Heart right ventricle (tissue), 16 donors: ENCODE measurements at places on chromosomes 3 and 15. TPM values are rescaled to one million over a fixed set of nuclear protein-coding genes. Genes with fewer than 3 reads are reported as not detected.

- no peaks in the 10 kb centered on the region for H3K27me3 ChIP-seq
- no peaks in the 10 kb centered on the region for H3K36me3 ChIP-seq
Measured at GRCh38 chr15:93500155-93500554, 411.1 kb upstream of the RGMA start.

- no peak for DNase-seq
- no peaks in the 10 kb centered on the region for H3K36me3 ChIP-seq
- H3K4me1 ChIP-seq = peaks cover 31% of the 10 kb centered on the region
Measured at GRCh38 chr15:64636556-64636955, 138.8 kb downstream of the RBPMS2 start.

- no peak overlapping the region for H3K4me3 ChIP-seq
- no peak for DNase-seq
- H3K36me3 ChIP-seq = no peaks in the 10 kb centered on the region
- H3K27ac ChIP-seq = no peak overlapping the region
- no peaks in the 10 kb centered on the region for H3K27me3 ChIP-seq
Measured at GRCh38 chr3:115980709-115981108, 357.4 kb downstream of the GAP43 start.

The LSAMP gene
- total RNA-seq = 9.0 TPM

DNA sequence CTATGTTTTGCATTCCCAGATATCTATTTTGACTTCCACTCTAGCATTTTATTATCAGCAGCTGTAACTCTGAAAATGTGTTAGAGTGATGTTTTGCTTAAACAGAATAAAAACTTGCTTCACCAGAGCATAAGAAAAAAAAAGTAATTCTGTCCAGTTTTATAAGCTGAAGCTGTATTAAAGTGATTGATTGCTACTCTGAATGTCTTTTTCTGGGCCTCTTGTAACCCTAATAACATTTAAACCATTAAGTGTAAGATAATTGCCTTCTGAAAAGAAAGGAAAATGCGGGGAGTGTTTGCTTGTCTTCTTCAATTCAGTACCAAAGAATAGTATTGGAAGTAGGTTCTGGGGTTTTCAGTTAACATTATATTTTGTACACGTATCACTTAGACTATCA lies 57.9 kb upstream of the UBE2E1 start:
- H3K4me1 ChIP-seq = no peaks in the 10 kb centered on the region
- no peak for DNase-seq
- no peaks in the 10 kb centered on the region for H3K27me3 ChIP-seq
- H3K4me3 ChIP-seq = no peak overlapping the region
- H3K36me3 ChIP-seq = no peaks in the 10 kb centered on the region

GRCh38 chr3:16477056-16477455 lies 36.4 kb downstream of the RFTN1 start:
- peaks cover 4% of the 10 kb centered on the region for H3K4me1 ChIP-seq
- peaks cover 39% of the 10 kb centered on the region for H3K36me3 ChIP-seq
- H3K27ac ChIP-seq = peak overlapping the region; percentile 9
- H3K4me3 ChIP-seq = no peak overlapping the region
- no peaks in the 10 kb centered on the region for H3K27me3 ChIP-seq
